ENCODE measurements at places on chromosomes 1 and 21. TPM values are rescaled to one million over a fixed set of nuclear protein-coding genes. Genes with fewer than 3 reads are reported as not detected.

The MR1 gene
- 1.4 TPM for total RNA-seq

The PTPRC gene
- 0.23 TPM for total RNA-seq

The OPTC gene
- not detected for total RNA-seq

The C8A gene
- not detected for total RNA-seq

The F5 gene
- total RNA-seq = not detected

The APCS gene
- not detected for total RNA-seq

The ANKRD35 gene
- total RNA-seq = not detected

The GJA4 gene
- total RNA-seq = not detected

The ANKRD34A gene
- 0.94 TPM for total RNA-seq

The TNFRSF8 gene
- total RNA-seq = 7.7 TPM

The KCNA10 gene
- total RNA-seq = not detected

The AMIGO1 gene
- total RNA-seq = 2.0 TPM

The SLAMF9 gene
- 15.9 TPM for total RNA-seq

The SYT14 gene
- total RNA-seq = 5.9 TPM

The CLK2 gene
- total RNA-seq = 26.0 TPM

The RGS2 gene
- total RNA-seq = 5.2 TPM

The INPP5B gene
- 18.1 TPM for total RNA-seq

The GBP6 gene
- total RNA-seq = not detected

The UBXN10 gene
- not detected for total RNA-seq

The FCGR3B gene
- not detected for total RNA-seq

The MT1HL1 gene
- total RNA-seq = not detected

The DMRTA2 gene
- not detected for total RNA-seq

The SERPINC1 gene
- total RNA-seq = not detected

The TGFBR3 gene
- total RNA-seq = 12.0 TPM

The RAB42 gene
- total RNA-seq = not detected

The ELAVL4 gene
- total RNA-seq = 0.14 TPM

The SYTL1 gene
- 4.1 TPM for total RNA-seq

The LIX1L gene
- total RNA-seq = 16.3 TPM

The OR2T11 gene
- total RNA-seq = not detected

The MSH4 gene
- total RNA-seq = 0.13 TPM

Measured in HT1080 (cell line).